ENCODE measurements at places on chromosomes 5 and 9. TPM values are rescaled to one million over a fixed set of nuclear protein-coding genes. Genes with fewer than 3 reads are reported as not detected.

GLDC gene
- total RNA-seq: 0.07 TPM

DDX31 gene
- total RNA-seq: 18.5 TPM

SH3GL2 gene
- total RNA-seq: under 0.01 TPM

ARL14EPL gene
- not detected for total RNA-seq

OR1J4 gene
- not detected for total RNA-seq

RECK gene
- total RNA-seq: 1.4 TPM

CDC25C gene
- total RNA-seq: 0.34 TPM

SLC34A3 gene
- total RNA-seq: under 0.01 TPM

FCN1 gene
- not detected for total RNA-seq

SPDL1 gene
- 8.5 TPM for total RNA-seq

TMEM252 gene
- total RNA-seq: not detected

CERT1 gene
- 22.2 TPM for total RNA-seq

LOX gene
- 0.34 TPM for total RNA-seq

ZCCHC9 gene
- total RNA-seq: 26.1 TPM

ZNG1E gene
- total RNA-seq: 77.5 TPM

CNTFR gene
- not detected for total RNA-seq

WNK2 gene
- 0.34 TPM for total RNA-seq

TJP2 gene
- total RNA-seq: 84.1 TPM

MYMK gene
- not detected for total RNA-seq

CCNJL gene
- 4.1 TPM for total RNA-seq

TLX3 gene
- total RNA-seq: not detected

WNT8A gene
- not detected for total RNA-seq

CTSV gene
- 25.6 TPM for total RNA-seq

PTBP3 gene
- 88.5 TPM for total RNA-seq

C5 gene
- 1.6 TPM for total RNA-seq

UGT3A1 gene
- not detected for total RNA-seq

TAF11L5 gene
- total RNA-seq: not detected

PCDHGA2 gene
- total RNA-seq: 1.00 TPM

ANKRD31 gene
- total RNA-seq: 0.34 TPM

PAEP gene
- total RNA-seq: not detected

LHX2 gene
- total RNA-seq: not detected

ANKRD18B gene
- 8.0 TPM for total RNA-seq

RELL2 gene
- 16.1 TPM for total RNA-seq

SPATA31C1 gene
- not detected for total RNA-seq

C5orf58 gene
- not detected for total RNA-seq

LSM11 gene
- total RNA-seq: 3.8 TPM

PSMB7 gene
- 248 TPM for total RNA-seq

C9orf50 gene
- total RNA-seq: not detected

GABRG2 gene
- not detected for total RNA-seq

DIRAS2 gene
- 0.07 TPM for total RNA-seq

ENC1 gene
- total RNA-seq: 23.6 TPM

CNTRL gene
- total RNA-seq: 8.5 TPM

CDK9 gene
- total RNA-seq: 80.0 TPM

TPPP gene
- total RNA-seq: 2.7 TPM

FOXE1 gene
- 7.9 TPM for total RNA-seq

CBY3 gene
- total RNA-seq: not detected

ACOT12 gene
- total RNA-seq: not detected
